ENCODE measurements at places on chromosomes 11 and 22.

- no peak for DNase-seq
These were observed 8.1 kb upstream of the SLC22A12 start for GRCh38 chr11:64582885-64583284.

DNA sequence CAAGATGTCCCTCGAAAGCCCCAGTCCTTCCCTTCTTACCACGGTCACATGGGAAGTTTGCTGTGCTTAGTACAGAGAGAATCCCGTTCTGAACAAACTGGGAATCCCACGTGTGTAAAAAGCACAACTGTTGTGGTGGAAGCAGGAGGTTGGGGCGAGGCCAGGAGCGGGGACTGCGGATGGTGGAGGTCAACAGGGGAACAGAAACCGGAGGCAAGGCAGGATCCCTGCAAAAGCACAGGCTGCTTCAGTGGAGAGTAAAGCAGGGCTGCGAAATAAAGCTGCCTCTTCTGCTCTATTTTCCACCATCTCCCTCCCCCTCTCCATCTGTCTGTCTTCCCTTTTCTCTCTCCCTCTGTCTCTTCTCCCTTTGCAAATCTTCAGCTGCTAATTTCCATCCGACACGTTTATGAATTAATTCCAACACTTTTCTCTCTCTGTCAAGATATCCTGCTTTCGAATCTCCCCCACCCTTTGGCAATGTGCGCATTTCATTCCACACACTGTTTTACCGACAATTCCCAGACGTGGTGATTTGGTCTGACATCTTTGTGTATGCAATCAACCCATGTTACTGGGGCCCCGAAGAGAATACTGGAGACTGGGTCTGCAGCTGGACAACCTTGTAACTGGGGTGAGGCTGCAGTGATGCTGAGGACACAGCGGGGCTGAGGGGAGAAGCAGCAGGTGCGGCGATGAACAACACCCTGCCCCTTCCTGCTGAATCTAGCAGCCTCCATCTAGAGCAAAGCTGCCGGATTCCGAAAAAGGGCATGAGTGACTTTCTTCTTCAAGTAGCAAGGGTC lies 571.8 kb downstream of the OPCML start:
- no peak for DNase-seq

- peak; percentile 40 for DNase-seq
These were observed 31.3 kb downstream of the MTNR1B start for GRCh38 chr11:93000511-93001476.

DNA sequence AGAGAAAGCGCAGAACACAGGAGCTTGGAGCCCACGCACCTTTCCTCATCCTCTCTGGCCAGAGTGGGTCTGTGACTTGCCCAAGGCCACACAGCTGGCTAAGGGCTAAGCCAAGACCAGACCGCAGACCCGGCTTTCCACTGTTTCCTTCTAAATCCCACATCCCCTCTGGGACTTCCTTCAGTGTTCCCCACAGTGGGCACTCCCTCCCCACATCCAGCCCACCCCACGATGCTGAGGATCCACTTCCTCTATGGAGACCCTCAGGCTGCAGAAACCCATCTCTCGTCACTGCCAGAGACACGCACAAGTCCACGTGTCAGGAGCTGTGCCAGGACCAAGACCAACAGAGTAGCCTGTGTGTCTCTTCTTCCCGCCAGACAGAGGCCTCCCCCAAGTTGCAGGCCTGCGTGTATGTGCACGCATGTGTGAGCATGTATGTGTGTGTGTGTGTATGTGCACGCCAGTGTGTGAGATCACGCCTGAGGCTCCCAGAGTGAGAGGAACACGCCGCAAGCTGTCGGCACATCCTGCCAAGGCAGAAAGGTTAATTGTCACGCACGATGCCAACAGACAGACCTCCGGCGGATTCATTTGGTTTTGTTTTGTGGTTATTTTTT lies 21.6 kb downstream of the PDGFB start:
- no peak for DNase-seq

- DNase-seq: no peak
These were observed 1108.4 kb downstream of the DLG2 start for GRCh38 chr11:84518631-84519183.

- DNase-seq: peak; percentile 86
These were observed 117.0 kb downstream of the FBXO7 start for GRCh38 chr22:32591620-32592019.

- DNase-seq: no peak
These were observed 38.6 kb downstream of the ARHGAP1 start for GRCh38 chr11:46661836-46662235.

DNA sequence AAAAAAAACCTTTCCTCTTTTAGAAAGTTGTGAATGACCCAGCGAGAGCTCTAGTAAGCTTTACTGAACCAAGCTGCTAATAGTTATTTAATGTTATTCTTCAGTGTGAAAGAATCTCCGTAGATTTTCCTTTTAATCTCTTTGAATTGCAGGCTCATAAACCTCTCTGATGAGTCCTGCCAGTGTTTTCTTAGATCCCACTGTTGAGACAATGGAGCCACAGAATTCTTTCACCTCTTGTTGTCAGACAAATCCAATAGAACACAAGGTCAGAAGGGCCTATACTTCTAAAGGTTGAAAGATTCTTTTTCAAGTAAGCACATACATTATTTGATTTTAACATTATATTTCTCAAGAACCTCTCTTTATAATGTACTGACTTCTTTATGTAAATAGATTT lies 52.2 kb downstream of the DNAJC24 start:
- no peak for DNase-seq

DNA sequence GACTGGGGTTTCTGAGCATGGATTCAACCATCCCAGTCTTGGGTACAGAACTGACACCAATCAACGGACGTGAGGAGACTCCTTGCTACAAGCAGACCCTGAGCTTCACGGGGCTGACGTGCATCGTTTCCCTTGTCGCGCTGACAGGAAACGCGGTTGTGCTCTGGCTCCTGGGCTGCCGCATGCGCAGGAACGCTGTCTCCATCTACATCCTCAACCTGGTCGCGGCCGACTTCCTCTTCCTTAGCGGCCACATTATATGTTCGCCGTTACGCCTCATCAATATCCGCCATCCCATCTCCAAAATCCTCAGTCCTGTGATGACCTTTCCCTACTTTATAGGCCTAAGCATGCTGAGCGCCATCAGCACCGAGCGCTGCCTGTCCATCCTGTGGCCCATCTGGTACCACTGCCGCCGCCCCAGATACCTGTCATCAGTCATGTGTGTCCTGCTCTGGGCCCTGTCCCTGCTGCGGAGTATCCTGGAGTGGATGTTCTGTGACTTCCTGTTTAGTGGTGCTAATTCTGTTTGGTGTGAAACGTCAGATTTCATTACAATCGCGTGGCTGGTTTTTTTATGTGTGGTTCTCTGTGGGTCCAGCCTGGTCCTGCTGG lies 4.9 kb downstream of the MRGPRX3 start:
- DNase-seq: no peak

DNA sequence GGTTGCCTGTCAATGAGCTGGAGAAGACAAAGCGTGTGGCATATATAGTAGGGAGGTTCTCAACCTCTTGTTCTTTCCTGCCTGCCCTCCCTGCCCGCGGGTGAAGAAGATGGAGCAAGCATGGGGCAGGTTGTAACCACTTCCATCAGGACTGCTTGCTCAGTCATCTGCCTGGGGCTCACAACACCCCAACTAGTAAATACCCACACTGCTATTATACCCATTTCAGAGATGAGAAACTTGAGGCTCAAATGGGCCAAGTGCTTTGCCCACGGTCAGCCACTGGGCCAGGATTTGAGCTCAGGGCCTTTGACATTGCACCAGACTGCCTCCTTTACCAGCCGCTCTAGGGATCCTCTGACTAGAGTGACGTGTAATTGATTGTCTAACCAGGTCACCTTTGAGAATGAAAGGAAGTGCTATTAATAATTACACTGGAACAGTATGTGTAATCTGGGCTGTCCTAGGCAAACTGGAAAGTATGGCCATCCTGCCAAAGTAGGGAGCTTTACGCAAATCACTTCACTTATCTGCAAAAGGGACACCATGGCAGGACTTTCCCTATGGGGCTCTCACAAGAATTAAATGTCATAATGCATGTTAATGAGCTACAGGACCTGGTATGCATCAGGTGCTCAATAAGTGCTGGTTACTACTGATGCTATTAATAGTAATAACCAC lies 2.8 kb upstream of the CDC42EP1 start:
- no peak for DNase-seq

- no peak for DNase-seq
These were observed 11.8 kb upstream of the RAPSN start for GRCh38 chr11:47460571-47461235.

DNA sequence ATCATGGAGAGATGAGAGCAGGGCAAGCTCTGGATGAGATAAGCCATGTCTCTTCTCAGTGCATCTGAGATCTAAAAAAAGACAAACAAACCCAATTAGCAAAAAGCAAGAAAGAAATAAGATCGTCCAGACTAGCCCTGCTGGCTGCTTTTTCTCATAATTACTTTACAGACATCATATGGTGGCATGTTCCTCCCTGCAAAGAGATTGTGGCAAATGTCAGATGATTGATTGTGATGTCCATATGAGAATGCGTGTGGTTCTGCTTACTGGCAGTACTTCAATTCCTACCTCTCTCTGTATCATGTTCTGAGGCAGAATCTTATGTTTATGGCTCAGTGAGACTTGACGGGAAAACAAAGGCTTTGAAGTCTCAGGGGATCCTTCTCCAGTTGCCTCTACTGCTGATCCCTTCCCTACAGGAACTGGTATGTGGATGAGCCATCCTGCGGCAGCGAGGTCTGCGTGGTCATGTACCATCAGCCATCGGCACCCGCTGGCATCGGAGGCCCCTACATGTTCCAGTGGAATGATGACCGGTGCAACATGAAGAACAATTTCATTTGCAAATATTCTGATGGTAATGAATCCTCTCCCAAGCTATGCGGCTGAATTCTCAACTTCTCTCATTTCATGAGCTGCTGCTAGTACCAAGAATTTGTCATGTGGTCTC lies 8.8 kb downstream of the LAYN start:
- no peak for DNase-seq

GRCh38 chr22:38067761-38068360 lies 10.7 kb downstream of the PICK1 start:
- DNase-seq: no peak

- peak; percentile 57 for DNase-seq
These were observed 71.2 kb downstream of the PHF21A start for GRCh38 chr11:46050003-46050461.

DNA sequence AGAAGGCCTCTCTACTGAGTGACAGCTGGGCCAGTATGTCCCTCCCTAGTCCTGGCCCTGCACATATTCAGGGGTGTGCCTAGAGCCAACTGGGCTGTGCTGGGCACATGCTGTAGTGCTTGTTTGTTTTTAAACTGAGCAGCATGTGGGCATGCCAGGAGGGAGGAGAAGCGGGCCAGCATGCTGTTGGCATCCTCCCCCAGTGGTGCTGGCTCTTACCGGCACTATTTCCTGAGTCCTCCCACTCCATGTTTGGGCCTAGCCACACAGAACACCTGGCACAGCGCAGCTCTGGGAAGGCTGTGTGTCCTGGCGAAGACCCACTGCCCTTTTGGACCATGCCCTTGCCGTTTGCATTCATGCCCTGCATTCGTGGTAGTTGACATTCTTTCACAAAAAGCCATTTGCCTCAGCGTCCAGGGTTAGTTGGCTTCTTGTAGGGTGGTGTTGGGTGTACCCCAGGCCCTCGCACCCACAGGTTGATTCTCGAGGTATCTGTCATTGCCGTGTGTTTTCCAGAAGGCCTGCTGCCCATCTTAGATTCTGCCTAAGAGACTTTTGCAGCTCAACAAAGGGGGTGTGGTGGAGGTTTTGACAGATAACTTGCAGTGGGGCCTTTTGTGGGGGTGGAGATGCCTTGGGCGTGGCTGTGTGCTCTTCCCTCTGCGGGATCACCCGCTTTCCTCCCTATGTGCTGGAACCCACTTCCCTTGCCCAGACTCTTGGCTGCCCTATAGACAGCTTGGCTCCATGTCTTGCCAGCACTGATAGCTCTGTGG lies 13.6 kb downstream of the DGCR8 start:
- no peak for DNase-seq

- DNase-seq: no peak
These were observed 1.6 kb downstream of the TMEM135 start for GRCh38 chr11:87039371-87039770.

GRCh38 chr22:47034905-47035419 lies 272.5 kb downstream of the TBC1D22A start:
- no peak for DNase-seq

GRCh38 chr11:2459796-2460531 lies 15.2 kb downstream of the KCNQ1 start:
- DNase-seq: no peak

DNA sequence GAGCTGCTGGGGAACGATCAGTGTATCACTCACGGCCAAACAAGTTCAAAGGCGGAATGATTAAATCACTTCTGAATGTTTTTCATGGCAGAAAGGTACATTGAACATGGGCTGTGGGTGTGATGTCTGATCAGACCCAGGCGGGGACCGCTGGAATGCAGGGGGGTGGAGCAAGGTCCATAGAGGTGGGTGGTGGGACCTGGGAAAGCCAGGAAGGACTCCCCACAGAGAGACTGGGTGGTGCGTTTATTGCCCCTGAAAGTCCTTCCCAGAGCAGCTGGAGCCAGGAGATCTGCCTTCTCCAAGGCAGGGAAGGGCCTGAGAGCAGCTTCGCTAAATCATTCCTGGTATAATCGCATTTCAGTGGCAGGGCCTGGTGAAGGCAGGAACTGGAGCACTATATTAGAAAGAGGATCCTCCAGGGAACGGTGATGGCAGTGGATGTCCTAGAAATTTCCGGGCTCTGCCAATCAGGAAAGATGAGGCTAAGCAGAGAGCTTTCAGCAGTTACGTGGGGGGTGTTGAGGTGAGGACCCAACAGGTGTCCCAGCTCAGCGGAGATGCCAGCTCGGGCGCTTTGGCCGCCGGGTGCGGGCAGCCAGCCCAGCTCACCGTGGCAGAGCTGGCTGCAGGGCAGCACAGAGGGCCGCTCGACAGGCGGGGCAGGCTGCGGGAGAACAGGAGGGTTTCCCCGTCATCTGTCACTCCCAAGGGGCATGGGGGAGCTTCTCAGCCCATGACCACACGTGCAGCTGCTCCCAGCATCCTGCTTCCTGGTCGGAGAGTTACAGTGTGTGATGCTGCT lies 271.7 kb downstream of the CTTN start:
- DNase-seq: no peak

DNA sequence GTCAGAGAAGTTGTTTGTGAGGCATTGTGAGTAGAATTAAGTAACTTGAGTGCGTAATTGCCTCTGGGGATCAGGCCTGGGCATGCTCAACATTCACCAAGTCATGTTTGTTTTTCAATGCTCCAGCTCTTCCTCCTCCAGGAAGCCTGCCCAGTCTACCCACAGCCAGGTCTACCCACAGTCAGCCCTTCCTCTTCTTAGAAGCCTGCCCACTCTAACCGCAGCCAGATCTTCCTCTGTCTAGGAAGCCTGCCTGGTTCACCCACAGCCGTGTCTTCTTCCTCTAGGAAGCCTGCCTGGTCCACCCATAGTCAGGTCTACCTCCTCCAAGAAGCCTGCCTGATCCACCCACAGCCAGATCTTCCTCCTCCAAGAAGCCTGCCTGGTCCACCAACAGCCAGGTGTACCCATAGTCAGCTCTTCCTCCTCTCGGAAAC lies 25.0 kb downstream of the LRP5 start:
- no peak for DNase-seq
